ENCODE measurements at places on chromosomes 7 and 10.

- DNase-seq: no peak
Observed at GRCh38 chr10:27820637-27821036, 75.0 kb upstream of the MKX start.

DNA sequence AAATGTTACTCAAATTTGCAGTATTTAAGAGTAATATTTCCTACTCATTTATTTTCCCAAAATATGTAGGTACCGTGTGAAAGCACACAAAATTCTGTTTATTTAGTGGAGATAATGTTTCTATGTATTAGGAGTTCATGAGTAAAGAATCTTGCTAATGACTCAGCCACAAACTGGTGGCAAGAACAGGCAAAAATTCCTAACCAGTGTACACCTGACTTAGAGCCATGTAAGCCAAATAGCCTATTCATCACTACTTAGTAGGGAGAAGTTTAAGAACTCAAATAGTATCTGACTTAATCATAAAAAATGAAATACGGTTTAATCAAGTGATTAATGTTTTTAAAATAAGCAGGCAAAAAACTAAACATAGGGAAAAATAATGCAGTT lies 169.0 kb downstream of the SRPK2 start:
- DNase-seq: no peak

DNA sequence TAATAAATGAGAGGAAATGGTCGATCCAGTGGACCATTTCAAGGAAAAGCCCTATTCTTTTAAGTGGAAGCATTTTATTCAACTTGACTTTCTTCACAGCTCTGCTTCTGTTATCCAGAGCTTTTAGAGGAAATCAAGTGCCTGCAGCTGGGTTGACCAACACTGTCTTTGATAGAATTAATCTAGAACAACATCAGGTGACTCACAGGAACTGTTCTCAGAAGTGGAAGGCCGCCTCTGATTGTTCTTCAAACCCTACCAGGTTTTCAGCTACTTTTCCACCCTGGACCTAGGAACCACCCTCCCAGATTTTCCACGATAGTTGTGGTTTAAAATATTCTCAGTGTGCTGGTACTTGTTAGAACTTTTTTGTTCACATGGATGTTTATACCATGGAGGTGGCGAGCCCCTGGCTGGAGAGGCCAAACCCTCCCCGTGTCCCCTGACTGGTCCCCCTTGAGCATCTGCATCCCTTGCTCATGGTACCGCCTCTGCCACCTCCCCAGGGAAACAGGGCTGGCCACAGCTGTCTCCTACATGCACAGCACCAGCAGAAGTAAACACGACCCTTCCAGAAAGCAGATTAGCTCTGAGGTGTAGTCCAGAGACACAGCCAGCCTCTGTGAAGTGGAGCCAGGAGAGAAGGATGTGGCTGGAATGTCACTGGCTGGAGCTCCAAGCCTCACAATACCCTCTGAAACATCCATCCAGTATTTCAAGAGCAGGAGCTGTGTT lies 293.3 kb downstream of the USP6NL start:
- DNase-seq: no peak

DNA sequence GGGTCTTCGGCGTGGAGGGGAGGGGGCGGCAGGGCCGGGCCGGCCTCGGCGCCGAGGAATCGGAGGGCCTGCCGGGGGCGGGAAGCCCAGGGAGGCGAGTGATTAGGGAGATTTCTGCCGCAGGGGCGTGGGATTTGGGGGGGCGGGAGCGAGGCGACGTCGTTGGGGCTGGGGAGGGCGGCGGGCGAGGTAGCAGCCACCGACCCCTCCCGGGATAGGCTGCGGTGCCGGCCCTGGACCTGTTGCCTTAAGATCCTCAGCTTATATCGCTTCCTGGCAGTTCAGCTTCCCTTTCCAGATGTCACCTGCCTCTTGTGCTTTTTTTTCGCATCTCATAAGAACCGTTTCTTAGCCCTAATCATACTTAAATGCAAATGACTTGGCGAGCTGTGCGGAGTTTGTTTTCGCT lies 655 bp downstream of the LMTK2 start:
- peak; percentile 8 for DNase-seq

GRCh38 chr10:60679388-60679990 lies 98.8 kb upstream of the CDK1 start:
- no peak for DNase-seq

GRCh38 chr10:103500481-103500880 lies 7.0 kb downstream of the NEURL1 start:
- no peak for DNase-seq

GRCh38 chr7:55194522-55194921 lies 170.6 kb upstream of the LANCL2 start:
- DNase-seq: no peak

GRCh38 chr7:231030-231857 lies 38.9 kb downstream of the FAM20C start:
- no peak for DNase-seq

- DNase-seq: no peak
Observed at GRCh38 chr7:157731126-157731525, 394.3 kb downstream of the DNAJB6 start.

DNA sequence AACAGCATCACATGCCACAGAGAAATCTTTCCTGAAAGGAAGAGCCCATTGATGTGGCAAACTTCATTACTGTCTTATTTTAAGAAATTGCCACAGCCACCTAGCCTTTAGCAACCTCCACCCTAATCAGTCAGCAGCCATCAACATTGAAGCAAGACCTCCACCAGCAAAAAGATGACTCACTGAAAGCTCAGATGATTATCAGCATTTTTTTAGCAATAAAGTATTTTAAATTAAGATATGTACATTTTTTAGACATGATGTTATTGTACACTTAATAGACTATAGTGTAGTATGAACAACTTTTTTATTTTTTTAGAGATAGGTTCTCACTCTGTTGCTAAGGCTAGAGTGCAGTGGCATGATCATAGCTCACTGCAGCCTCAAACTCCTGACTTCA lies 14.8 kb downstream of the STEAP1B start:
- DNase-seq: no peak

DNA sequence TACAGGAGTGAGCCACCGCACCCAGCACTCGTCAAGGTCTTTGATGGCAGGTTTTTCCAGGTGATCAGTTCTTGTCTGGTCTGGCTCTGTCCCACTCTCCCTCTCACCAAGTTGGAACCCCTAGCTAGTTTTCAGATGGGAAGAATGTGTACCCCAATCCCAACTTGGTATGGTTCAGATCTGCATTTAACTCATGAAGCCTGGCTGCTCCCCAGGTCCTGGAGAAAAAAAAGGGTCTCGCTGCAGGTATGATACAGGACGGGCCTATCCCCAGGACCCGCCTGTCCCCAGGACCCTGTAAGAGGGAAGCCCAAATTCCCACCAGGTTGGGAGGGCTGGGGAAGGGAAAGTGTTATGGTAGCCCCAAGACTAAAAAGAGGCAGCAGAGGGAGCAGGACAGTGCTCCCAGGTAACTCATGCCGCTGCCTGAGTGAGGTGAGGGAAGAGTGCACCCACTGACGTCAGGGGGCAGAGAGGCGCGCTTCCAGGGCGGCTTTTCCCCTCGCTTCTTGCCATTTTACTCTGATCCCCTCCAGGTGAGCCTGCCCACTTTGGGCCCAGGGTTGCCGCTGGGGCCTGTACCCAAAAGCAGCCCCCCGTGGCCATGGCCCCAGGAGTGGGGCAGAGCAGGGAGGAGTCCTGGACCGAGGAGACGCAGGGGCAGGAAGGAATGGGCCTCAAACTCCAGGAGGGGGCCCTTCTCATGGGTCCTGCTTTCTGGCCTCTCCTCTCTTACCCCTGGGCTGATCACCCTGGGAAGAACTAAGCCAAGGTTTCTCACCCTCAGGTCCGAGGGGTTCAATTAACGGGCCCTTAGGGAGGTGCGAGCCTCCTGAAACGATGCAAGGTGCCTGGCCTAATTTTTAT lies 36.4 kb upstream of the SRRM3 start:
- no peak for DNase-seq

- DNase-seq: no peak
Observed at GRCh38 chr7:80725181-80725611, 86.8 kb downstream of the CD36 start.
